MG63 (cell line): ENCODE measurements at places on chromosomes 2 and 18. TPM values are rescaled to one million over a fixed set of nuclear protein-coding genes. Genes with fewer than 3 reads are reported as not detected.
A peak's percentile ranks its signal among the peaks of the same experiment; 100 is the strongest.

DNA sequence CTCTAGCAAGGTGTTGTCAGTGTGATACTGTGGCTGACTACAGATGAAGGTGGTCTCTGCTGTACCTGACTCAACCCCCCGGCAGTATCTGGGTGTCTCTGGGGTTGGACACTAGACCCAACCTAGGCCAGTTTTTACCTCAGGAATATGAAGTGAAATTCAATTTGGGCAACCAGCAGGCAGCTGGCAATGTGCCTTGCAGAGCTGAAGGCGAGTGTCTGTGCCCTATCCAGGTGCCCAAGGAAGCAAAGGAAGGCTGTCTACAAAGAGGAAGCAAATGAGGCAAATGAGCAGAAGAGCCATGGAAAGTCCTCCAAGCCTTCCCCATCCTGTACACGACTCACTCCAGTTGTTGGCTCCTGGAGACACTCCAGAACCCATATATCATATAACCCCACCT is 264.6 kb upstream of the AGAP1 start:
- no peak for DNase-seq

- peak; percentile 34 for DNase-seq
These were observed 979 bp downstream of the LONRF2 start for GRCh38 chr2:100321179-100321865.

DNA sequence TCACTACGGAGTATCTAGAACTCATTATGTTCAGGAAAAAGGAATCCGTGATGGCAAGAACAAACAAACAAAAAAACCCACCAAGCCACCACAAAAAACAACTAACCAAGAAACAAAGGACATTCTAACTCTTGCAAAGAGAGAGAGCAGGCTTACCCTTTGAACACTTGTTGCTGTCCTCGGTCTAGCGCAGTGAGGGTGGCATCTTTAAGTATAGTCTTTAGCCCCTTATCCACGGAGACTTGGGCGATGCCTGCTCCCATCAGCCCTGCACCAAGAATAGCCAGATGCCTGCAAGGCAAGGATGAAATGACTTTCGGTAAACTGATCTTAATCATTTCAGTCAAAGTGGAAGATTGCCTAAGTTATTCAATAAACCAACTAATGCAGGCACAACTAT is 31.0 kb downstream of the GAREM2 start:
- no peak for DNase-seq

DNA sequence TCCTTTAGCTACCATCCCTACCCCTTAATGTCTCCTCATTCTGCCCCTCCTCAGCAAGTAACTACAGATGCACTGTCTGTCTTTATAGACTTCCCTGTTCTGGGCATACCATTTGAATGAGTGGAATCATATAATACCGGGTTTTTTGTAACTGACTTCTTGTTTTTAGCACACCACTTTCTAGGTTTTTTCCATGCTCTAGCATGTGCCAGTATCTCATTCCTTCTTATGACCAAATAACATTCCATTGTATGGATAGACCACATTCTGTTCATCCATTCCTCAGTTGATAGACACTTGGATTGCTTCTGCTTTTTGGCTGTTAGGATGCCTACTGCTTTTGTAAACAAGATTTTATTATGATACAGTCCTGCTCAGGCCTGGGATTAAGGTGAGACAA is 154.7 kb downstream of the TSN start:
- DNase-seq = no peak

DNA sequence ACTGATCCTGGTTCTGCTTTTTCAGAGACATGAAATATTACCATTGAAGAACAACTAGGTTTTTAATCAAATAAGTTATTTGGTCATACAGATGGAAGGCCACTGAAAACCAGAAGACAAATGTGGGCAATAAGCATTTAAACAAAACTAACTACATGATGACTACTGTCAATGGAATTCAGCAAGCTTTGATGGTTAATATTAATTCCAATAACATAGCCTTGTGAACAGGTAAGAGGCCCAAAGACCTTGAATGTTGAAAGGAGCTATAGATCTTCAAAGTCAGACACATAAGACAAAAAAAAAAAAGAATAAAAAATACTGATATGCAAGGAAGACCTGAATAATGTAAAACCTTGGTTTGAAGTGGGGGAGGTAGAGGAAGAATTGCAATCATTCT is 1955.6 kb upstream of the CELF4 start:
- no peak for DNase-seq

- no peak for DNase-seq
These were observed 4.0 kb downstream of the DIPK1C start for GRCh38 chr18:74453016-74453566.

DNA sequence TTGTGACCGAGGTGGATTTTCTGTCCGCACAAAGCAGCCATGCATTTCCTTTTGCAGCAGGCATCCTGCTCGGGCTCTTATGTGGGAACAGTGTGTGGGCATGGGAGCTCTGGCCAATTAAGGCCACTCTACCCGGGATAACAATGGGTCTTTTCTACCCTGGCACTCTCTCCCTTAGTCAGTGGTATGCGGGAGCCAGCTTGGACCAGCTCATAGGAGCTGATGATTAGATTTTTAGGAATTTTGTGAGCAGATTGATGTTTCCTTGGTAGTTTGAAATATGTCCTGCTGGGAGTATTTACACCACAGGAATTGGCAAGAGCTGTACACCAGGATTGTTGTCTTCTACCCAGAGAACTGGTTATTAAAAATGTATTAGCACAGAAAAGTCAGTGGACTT is 89.3 kb downstream of the SPP2 start:
- peak; percentile 39 for DNase-seq

CRYGD gene
- not detected in 2 replicates for total RNA-seq

PDE11A gene
- total RNA-seq = 0.13 and 0.25 TPM in 2 replicates

COL3A1 gene
- total RNA-seq = 104 and 106 TPM in 2 replicates

UGT1A5 gene
- total RNA-seq = not detected in 2 replicates

ALPI gene
- total RNA-seq = not detected in 2 replicates

SLC4A5 gene
- under 0.01 TPM in 1 of 2 replicates, not detected in the other for total RNA-seq

DRC1 gene
- not detected in 2 replicates for total RNA-seq

BCL11A gene
- not detected in 2 replicates for total RNA-seq

NMUR1 gene
- total RNA-seq = not detected in 2 replicates
